Fibroblast of skin of back (primary cell): ENCODE measurements at places on chromosomes 7 and 10.

DNA sequence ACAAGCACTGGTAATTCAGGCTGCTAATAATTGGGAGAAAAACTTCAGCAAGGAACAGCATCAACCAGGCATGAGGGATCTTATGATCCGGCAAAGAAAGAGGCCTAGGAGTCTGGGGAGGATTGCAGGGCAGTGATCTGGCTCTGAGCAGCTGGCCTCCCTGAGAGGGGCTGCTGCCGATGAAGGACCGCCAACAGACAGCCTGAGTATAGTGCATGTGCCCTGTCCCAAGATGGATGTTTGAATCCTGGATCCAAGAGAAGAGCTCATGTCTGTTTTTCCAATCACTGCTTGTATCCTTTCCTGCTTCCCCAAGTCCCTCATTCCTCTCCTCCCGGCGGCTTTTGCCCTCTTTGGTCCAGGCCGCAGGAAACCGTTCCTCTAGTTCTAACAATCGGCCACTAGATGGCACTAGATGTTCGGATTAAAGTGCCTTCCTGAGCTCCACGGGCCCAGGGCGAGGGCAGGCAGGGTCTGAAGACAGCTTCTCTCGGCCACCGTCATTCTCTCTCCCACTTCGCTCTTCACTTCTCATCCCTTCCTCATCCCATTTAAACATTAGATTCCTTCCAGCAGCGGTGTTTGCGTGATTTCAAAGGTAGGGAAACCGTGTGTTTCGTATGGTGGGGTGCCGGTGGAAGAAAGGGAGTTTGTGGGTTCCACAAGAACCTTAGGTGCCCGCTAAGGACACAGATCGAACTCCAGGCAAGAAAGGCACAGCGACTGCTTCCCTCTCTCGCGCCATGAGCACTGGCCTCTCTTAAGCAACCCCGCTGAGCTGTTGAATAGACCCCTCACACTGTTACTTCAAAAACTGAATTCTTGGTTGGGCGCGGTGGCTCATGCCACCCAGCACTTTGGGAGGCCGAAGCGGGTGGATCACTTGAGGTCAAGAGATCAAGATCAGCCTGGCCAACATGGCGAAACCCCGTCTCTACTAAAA lies 82.4 kb downstream of the ADCYAP1R1 start:
- DNase-seq = peak; percentile 73

DNA sequence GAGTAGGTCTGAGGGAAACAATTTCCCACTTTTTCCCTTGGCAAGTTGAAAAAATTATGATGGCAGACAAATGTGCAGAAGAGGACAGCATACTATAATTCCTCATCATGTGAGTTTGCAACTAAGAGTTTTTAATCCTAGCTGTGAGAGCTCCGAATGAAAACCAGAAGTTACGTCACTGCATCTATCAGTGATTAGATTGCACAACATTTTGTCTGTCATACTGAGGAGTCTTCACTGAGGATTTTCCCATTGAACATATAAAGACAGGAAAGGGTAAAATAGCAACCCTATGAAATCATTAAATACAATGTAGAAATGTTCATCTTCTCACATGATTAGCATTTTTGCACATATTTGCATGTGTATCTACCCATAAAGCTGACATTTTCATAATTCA lies 45.8 kb downstream of the ZNF736 start:
- DNase-seq = no peak

GRCh38 chr10:63628526-63629362 lies 107.5 kb downstream of the REEP3 start:
- peak; percentile 51 for DNase-seq

DNA sequence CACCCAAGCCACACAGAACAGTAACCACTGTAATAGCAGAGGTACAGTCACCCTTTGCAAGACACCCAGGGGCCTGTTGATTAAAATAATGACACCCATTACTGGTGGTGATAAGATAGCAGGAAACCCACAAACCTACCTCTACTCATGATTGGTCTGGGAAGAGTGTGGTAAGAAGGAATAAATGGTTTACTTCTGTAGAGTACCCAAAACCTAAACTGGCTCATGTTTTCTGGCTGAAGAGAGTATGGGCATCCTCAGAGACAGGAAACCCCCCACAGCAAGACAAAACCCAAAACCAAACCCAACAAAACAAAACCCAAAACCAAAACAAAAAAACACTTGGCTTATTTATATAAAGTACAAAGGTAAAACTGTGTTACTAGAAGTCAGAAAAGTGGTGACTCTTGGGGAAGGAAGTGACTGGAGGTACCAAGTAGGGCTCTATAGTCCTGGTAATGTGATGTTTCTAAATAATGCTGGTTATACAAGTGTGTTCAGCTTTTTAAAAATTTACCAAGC lies 15.5 kb upstream of the DNAJB12 start:
- no peak for DNase-seq

DNA sequence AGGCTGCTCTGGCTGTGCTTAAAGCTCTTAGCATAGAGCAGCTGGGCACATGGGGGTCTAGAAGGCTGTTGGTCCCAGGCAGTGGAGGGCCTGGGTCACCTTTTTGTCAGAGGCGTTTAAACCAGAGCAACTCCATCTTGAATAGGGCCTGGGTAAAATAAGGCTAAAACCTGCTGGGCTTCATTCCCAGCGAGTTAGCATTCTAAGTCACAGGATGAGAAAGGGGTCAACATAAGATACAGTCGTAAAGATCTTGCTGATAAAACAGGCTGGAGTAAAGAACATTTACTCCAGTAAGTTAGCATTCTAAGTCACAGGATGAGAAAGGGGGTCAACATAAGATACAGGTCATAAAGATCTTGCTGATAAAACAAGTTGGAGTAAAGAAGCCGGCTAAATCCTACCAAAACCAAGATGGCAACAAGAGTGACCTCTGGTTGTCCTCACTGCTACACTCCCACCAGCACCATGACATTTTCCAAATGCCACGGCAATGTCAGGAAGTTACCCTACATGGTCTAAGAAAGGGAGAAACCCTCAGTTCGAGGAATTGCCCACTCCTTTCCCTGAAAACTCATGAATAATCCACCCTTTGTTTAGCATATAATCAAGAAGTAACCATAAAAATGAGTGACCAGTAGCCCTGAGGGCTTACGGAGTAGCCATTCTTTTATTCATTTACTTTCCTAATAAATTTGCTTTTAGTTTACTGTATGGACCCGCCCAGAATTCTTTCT lies 96.8 kb upstream of the PCBD1 start:
- DNase-seq = no peak

DNA sequence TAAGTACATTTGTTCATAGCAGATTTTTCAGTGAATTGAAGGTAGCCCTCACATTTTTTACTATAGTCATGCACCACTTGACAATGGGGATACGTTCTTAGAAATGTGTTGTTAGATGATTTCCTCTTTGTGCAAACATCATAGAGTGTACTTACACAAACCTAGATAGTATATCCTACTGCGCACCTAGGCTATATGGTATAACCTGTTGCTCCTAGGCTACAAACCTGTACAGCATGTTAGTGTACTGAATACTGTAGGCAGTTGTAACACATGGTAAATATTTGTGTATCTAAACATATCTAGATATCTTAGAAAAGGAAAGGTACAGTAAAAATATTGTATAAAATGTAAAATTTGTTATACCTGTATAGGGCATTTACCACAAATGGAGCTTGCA lies 41.2 kb downstream of the TAX1BP1 start:
- no peak for DNase-seq

DNA sequence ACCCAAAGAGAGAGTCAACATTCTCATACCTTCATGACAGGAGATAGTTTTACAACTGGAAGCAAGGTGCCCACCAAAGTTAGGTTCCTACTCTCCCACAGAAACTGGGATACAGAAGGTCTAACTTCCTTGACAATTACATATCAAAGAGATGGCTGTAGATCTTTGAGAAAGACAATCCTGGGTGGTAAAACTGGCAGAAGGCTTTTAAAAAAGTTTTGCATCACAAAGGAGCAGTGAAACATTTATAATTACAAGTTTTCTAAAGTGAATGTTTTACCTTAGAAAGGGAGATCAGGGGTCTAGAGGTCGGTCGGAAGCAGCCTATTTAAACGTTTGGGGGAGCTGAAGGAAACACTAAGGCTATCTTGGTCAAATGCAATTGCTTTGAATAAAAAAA lies 166.6 kb upstream of the STEAP1 start:
- DNase-seq = no peak

DNA sequence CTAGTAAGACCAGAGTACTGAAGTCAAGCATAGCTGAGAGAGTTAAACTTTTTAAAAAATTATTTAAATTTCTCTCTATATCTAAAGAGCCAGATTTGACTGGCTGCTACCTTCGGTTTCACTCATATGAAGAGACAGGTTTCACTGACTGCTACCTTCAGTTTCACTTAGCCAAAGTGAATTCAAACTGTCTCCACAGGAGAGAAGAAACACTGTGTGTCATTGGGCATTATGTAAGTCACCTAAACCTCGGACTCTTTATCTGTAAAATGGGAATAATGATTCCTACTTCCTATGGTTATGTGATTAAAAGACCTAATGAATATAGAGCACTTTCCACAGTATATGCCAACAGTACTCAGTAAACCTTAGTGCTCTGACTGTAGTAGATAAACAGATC lies 41.6 kb upstream of the MET start:
- no peak for DNase-seq
